ENCODE measurements at places on chromosomes 13 and 19. TPM values are rescaled to one million over a fixed set of nuclear protein-coding genes. Genes with fewer than 3 reads are reported as not detected.
A peak's percentile ranks its signal among the peaks of the same experiment; 100 is the strongest.

The IGSF23 gene
- total RNA-seq = not detected

The CEACAM6 gene
- total RNA-seq = 0.53 TPM

GRCh38 chr19:31269425-31270127 lies 79.7 kb downstream of the TSHZ3 start:
- no peak for DNase-seq

The U2AF1L4 gene
- 20.8 TPM for total RNA-seq

DNA sequence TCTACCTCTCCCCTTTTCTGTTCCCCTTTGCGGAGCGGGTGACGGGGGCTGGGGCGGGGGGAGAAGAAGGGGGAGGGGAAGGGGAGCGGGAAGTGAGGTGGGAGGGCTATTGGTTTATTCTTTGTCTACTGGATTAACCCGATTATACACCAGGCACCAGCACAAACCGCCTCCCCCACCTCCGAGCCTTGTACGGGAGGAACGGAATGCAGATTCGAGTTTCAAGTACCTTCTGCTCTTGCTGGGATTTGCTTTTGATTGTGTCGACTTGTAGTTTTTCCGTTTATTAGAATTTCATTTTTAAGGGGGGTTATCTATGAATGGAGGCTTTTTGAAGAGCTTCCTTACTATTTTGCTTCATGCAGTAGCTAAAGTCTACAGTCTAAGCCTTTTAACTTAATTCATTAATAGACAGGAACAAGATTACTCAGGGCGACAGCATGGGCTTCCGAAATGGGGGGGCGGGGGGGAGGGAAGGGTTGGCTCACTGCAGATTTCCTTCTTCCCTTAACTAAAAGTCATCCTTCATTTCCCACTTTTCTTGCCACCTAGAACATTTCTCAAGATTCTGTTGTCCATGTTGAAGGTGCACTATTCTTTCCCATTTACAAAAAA lies 937 bp upstream of the SPRY2 start:
- DNase-seq = peak; percentile 66

DNA sequence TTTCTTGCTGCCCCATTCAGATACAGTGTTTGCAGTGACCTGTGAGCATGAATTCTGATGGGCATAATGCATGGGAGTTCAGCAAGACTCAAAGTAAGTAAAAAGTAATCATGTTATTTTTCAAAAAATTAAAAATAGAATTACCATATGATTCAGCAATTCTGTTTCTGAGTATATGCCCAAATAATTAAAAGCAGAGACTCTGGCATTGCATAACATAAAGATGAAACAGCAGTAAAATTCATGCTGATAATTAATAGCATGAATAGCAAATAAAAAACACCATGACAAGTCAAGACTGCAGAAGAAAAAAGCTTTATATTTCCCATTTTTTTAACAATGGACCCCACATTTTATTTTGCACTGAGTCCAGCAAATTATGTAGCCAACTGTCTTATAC lies 21.3 kb downstream of the RNF6 start:
- no peak for DNase-seq

DNA sequence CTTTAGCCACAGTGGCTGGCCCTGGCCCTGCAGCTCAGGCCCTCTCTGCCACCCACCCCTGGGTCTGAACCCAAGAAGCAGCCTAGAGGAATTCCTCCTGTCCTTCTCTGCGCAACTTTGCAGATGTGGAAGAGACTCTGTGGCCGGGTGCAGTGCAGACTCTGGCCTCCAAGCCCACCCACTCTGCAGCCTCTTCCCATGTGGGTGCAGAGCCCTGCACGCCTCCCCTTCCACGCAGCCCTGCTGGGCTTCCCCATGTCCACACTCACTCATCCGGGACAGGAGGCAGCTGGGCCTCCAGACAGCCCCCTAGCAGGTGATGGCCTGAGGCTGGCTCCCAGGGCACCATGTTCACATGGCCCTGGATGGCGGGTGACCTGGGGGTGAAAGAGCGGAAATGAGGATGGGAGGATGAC lies 2.5 kb downstream of the TEX29 start:
- DNase-seq = no peak

- DNase-seq = no peak
Observed at GRCh38 chr19:28425046-28425931, 787.7 kb downstream of the UQCRFS1 start.

GRCh38 chr13:44259045-44260027 lies 114.3 kb upstream of the SERP2 start:
- no peak for DNase-seq

The ANKLE1 gene
- 9.1 TPM for total RNA-seq

DNA sequence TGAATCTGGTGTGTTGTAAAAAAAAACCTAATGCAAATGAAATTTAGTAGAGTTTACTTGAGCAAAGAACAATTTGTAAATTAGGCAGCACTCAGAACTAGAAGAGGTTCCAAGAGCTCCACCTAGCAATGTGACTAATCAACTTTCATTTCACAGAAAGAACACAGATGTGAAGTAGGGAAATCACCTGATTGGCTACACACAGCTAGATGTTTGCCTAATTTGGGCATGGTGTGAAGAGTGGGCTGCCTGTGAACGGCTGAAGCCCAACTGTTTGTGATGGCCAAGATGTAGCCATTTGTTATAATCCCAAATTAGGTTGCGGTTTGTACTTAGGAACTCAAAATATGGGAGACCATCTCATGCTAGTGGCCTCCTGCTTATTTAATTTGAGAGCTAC lies 724.4 kb upstream of the SLITRK5 start:
- DNase-seq = no peak

The ZNF345 gene
- 6.4 TPM for total RNA-seq

- DNase-seq = no peak
Observed at GRCh38 chr13:26299168-26299750, 45.3 kb downstream of the CDK8 start.

The SIGLEC12 gene
- total RNA-seq = not detected

The SLAIN1 gene
- total RNA-seq = 33.1 TPM

The WDR87 gene
- total RNA-seq = not detected

The SPART gene
- 95.7 TPM for total RNA-seq

- no peak for DNase-seq
Observed at GRCh38 chr13:46881621-46882020, 15.2 kb downstream of the HTR2A start.

DNA sequence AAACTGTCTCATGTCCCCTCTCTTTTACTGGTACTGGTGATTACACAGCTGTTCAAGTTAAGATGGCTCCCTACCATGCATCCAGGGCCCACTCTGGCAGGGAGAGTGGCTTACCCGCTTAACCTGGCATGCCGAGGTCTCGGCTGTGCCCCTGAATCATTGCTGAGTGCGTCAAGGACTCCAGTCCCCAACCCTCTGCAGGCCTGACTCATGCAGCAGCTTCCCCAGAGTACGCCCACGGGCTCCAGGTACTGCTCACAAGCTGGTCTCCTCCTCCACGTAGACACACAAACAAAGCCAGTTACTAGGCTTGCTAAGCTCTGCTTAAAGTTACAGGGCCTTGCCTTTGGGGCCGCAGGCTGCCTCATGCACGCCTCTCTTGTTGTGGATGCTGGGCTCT lies 447.4 kb downstream of the COG6 start:
- no peak for DNase-seq

- no peak for DNase-seq
Observed at GRCh38 chr19:13436352-13436751, 69.9 kb downstream of the CACNA1A start.

The DNAJB1 gene
- total RNA-seq = 88.7 TPM

GRCh38 chr19:30360376-30361106 lies 11.6 kb upstream of the ZNF536 start:
- no peak for DNase-seq

- DNase-seq = no peak
Observed at GRCh38 chr13:30109471-30110135, 197.7 kb downstream of the KATNAL1 start.

The ADM5 gene
- total RNA-seq = 6.7 TPM

DNA sequence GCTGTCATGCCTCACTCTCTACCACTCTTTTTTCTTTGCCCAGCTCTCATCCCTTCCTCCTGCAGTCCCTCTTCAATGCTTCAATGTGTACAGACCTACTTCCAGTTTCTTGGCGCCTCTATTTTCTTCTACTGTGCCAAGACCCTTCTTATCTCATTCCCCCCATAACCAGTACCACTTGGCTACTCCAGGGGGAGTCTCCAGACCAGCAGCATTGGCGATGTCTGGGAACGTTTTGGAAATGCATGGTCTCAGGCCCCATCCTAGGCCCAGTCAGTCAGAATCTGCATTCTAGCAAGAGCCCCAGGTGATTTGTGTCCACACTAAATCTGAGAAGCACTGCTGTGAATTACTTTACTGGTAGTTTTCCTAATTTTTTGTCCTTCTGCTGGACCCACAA lies 198.2 kb downstream of the SLC7A1 start:
- no peak for DNase-seq

The DIRAS1 gene
- 24.3 TPM for total RNA-seq

- DNase-seq = no peak
Observed at GRCh38 chr19:32349724-32350470, 4.5 kb downstream of the ZNF507 start.

GRCh38 chr19:3188627-3189596 lies 3.2 kb downstream of the NCLN start:
- DNase-seq = no peak

DNA sequence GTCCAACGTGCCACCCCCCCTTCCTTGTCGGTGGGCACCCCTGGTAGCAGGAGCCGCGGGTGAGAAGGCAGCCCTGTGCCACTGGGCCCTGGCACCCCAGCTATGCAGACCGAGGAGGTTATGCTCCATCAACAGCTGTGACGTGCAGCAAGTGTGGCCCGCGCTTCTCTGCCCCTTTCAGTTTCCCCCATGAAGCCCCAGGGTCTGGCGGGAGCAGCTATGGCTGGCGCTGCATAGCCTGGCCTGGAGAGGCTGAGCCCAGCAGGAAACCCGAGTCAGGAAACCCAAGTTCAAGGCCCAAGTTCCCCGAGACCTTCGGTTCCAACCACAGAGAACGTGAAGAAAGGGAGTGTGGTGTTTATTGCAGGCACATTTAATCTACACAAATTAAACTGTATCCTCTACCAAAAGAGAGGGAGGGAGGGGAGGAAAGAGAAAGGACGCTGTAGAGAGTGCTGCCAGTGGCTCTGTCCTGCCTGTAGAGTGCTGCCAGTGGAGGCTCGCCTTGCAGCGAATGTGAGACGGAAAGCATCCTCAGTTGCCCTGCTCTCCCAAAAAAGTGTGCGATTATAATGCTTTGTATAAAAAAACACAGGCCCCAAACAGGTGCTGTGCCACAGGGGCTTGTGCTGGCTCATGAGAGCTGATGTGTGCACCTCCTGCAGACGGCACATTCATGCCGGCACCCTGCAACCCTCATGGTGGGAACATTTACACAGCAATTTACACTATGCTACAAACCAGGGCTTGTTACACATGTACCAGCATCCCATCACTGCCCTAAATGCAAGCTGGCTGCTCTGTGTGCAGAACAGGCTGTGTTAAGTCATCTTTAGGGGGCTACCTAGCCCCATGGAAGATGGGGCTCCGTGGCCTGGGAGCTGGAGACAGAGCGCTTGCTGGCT lies 16.3 kb downstream of the POP4 start:
- no peak for DNase-seq

GRCh38 chr13:32252812-32253438 lies 62.2 kb downstream of the ZAR1L start:
- DNase-seq = no peak

The CNMD gene
- 95.1 TPM for total RNA-seq

The LENG8 gene
- total RNA-seq = 187 TPM

- no peak for DNase-seq
Observed at GRCh38 chr19:20669263-20669662, 7.9 kb upstream of the ZNF626 start.

- no peak for DNase-seq
Observed at GRCh38 chr13:30323524-30323923, 16.2 kb upstream of the KATNAL1 start.

The NKPD1 gene
- total RNA-seq = 0.76 TPM

The ZNF296 gene
- total RNA-seq = 13.4 TPM

GRCh38 chr13:100667894-100668293 lies 6.7 kb downstream of the TMTC4 start:
- no peak for DNase-seq

The CCNA1 gene
- total RNA-seq = 3.8 TPM

DNA sequence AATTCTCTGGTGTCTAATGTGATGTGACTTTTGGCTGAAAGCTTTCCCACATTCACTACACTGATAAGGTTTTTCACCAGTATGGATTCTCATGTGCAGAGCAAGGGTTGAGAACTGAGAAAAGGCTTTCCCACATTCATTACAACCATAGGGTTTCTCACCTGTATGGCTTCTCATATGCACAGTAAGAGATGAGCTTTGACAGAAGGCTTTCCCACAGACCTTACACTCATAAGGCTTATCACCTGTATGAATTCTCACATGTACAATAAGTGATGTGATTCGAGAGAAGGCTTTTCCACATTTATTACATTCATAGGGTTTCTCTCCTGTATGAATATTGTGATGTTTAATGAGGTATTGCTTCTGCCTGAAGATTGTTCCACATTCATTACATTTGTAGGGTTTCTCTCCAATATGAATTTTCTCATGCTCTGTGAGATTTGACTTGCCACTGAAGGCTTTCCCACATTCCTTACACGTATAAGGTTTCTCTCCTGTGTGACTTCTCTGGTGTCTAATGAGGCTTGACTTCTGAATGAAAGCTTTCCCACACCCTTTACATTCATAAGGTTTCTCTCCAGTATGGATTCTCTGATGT lies 14.0 kb downstream of the ZNF260 start:
- DNase-seq = no peak

The PBX4 gene
- 4.5 TPM for total RNA-seq

DNA sequence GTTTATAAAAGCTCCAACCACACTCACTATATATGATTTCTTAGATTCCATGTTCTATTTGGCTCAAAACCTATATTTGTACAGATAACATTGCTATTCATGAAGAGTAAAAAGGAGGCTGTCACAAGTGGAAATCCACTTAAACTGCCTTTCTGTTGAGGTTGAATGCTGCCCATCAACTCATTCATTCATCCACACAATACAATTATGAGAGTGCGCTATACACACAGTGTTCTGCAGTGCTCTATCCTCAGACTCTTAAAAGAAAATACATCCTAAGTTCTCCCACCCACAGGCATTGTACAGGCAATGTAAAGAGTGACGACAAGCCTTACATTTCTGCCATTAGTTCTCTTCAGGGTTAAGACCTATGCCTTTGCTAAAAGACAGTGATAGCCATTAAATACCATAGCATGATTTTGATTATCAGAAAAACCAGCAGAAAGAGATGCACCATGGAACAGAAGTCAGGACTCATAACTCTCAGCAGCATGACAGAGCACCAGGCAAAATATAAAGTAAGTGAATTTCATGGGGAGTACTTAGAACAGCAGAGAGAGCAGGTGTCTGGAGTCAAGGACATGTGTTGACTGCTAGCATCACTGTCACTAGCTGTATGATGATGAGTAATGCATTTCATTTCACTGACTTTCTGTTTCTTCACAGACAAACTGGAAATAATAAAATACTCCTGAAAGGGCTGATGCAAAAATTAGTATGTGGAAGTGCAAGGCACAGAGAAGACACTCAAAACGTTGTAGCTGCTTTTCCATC lies 218.0 kb downstream of the RBM26 start:
- DNase-seq = no peak

The ACTN4 gene
- 484 TPM for total RNA-seq

The HPN gene
- total RNA-seq = 34.6 TPM
